ENCODE measurements at places on chromosomes 3 and 15.

GRCh38 chr3:71072287-71072686 is 511.2 kb downstream of the FOXP1 start:
- DNase-seq, result peak; percentile 38

DNA sequence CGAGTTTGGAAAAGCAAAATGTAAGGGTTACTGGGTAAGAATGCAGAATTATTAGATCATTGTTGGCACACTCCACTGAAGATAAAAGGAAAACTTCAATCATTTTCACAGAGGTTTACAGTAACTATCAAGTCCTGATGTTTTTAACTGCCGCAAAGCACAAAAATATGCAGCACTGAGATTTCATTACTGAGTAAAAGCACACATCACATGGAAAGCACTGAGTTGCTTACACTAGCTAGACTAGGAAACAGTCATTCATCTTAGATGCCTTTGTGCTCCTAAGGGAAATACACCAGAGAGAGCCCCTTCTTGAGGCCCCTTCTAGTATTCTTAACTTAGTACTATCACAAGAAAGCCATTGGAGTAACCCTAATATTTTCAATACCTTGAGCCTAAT is 11.8 kb upstream of the P2RY1 start:
- no peak for DNase-seq

- no peak for DNase-seq
Measured at GRCh38 chr3:171234298-171235010, 207.9 kb upstream of the SLC2A2 start.

- no peak for DNase-seq
Measured at GRCh38 chr15:51625236-51625635, 2.7 kb upstream of the DMXL2 start.

DNA sequence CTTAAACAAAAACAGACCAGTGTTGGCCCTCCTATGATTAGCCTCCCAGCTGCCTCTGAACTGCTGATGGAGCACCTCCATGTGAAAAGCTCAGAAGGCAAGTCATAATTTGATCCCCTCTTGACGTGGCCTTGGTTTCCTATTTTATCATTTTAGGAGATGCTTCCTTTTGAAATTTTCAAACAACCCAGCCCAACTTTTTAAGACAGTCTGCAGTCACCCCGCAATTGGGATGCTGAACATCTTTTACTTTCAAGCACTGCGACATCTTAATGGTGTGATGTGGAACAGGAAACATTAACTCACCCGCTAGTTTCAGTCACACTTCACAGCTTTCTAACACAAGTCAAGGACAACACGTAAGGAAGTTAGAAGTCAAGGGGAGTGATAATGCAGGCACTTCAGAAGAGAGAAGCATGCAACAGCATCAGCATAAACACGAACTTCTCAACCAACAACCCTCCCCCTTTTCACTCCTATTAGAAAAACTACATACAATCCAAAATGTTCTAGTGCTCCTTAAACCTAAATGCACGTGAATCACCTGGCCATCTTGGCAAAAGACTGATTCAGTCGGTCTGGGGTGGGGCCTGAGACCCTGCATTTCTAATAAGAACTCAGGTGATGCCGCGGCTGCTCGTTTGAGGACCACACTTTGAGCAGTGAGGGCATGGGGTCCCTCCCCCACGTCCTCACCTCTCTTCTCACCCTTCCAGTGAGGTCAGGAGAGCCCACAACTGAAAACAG is 161.5 kb downstream of the FOXP1 start:
- no peak for DNase-seq

DNA sequence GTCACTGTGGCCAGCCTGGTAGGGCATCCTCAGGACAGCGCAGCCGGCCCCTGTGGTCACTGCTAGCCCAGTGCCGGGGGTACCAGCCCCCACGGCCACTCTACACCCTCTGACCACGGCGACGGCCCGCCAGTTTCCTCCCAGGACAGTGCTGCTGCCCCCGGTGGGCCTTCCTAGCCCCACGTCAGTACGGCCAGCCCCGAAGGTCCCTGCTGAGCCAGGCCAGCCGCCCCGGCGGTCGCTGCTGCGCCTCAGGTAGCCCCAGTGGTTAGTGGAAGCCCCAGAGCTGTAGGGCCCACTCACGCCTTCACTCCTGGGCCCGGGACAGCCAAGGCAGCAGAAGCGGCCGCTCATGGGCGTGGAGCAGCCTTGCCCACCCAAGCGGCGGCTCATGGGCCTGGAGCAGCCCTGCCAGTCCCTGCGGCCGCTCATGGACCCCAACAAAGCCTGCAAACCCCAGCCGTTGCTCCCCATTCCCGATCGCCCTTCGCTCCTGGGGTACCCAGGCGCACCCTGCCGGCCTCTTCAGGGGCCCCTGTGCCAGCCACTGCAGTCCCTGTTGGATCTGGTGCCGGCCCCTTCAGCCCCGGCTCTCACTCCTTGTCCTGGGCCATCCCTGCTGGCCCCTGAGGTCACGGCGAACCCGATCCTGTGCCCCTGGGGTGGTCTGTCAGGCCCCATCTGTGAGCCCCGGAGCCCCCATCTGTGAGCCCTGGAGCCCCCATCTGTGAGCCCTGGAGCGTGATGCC is 9.5 kb upstream of the ROPN1B start:
- DNase-seq, result no peak

Data from foreskin fibroblast (primary cell).